CD4-positive, alpha-beta T cell treated with Interleukin-21 for 1 hour (primary cell): ENCODE measurements at places on chromosomes 12 and 14.

GRCh38 chr12:1935242-1935641, 16.8 kb upstream of the CACNA2D4 start:
- DNase-seq = no peak

DNA sequence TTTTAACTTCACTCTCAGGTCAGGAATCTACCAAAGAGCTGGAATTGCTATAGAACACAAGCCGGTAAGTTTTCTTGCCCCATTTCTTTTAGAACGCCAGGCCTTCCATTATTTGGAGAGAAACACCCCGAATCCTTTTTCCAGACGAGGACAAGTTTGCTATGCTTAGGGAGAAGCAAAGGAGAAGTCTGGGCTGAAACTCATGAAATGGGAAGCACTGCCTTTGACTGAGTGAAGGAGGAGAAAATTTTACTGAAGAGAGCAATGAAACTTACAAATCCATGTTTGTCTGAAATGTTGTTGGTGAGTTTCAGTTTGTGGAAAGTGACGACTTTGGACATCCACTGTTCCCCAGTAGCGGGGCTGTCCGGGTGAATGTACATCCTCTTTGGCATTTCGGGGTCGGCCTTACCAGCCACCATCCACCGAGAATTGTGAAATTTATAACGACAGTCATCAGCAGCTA, 3.3 kb downstream of the TBX3 start:
- DNase-seq = no peak

DNA sequence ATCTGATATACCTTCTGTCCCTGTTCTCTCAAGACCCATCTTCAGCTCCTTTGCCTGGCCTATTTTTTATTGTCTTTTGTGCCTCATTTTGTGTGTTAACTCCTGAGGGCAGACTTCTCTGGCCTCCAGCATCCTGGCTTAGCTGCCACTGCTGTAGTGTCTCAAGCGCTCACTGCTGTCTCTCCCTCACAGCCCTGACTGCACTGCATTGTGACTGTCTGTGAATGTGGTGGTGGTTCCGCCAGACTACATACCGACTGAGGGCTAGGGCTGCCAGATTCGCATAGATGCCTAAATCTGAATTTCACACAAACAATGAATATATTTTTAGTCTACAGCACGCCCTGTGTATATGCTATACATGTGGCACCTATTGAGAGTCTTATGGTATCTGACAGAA, 1088.9 kb upstream of the TMEM132C start:
- DNase-seq = no peak

DNA sequence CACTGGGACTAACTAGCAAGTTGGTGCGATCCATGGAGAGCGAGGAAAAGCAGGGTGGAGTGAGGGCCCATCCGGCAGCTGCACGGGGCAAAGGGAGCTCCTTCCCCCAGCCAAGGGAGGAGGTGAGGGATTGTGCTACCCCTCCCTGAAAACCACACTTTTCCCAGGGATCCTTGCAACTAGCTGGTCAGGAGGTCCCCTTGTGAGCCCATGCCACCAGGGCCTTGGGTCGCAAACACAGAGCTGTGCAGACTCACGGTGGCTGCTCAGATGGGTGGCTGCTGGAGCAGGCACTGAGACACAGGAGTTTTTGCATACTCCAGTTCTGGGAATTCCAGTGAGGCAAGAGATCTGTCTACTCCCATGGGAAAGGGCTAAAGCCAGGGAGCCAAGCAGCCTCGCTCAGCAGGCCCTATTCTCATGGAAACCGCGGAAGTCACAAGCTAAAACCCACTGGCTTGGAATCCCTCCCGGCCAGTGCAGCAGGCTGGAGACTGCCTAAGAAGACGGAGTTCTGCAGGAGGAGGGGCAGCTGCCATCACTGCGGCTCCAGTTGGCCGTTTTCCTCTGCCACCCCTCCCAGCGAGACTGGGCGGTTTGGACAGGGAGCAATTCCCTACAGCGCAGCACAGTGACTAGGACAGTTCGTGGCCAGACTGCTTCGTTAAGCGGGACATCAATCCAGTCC, 10.9 kb upstream of the ZNF705A start:
- DNase-seq = no peak

GRCh38 chr12:57803319-57803893, 15.1 kb downstream of the AVIL start:
- peak; percentile 34 for DNase-seq

DNA sequence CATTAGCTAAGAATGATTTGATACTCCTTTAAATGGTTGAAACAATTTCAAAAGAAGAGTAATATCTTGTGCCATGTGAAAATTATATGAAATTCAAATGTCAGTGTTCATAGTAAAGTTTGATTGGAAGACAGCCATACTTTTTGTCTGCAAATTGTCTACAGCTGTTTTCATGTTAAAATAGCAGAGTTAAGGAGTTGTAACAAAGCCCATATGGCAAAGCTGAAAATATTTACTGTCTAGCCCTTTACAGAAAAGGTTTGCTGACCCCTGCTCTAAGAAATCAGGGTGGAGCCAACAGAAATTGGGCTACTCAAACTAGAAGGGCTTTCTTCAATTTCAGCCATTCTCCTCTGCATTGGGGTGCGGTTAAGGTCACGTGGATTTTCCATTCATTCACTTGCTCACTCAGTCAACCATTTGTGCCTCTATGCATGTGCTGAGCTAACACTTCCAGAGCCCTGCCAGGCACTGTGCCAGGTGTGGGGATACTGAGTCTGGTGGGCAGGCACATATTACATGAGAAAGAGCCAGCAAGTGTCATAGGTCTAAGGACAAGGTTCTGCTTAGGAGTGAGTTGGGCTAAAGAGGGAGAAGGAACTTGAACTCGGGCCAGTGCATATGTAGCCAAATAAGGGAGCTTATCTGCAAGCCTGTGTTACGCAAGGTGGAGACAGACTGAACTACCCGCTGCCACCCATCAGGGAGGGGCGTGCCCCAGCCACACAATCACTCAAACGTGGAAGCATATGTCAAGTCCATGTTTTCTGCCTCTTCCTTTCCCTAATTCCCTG, 139.8 kb upstream of the NOS1 start:
- DNase-seq = no peak

DNA sequence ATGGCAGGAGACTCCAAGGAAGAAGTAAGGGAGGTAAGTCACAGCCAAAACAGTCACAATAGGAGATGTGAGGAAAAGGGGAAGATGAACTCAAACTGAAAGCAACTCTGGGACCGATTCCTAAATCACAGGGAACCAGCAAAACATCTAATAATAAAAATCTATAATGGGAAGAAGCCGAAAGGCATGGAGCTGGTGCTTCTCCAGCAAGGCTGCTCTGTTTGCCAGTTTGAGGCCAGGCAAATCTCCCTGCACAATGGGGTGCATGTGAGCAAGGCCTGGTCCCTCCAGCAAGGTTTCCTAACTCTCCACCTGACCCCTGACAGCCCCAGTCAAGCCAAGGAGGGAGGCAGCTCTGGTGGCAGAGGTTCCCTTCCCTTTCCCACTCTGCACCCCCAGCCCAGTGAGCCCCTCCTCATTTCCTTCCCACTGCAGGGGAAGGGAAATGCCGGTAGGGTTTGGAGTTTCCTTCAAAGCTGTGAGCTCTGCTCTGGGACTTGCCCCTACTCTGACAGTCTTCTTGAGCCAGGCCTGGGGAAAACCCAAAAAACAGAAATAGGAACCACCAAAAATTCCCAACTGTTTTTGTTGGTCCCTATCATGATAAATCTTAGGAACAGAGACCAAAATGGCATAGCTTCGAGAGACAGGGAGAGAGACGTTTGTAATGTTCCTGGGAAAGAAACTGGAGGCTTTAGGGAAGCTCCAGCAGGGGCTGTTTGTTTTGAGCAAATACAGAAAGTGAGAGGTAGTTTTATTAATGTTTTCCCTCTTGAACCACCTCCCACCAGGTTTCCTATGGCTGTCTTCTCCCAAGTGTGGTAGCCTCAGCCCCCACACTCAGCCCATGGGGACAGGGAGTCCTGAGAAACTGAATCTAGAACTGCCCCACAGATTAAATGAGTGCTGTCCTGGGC, 34.6 kb downstream of the FMNL3 start:
- no peak for DNase-seq

DNA sequence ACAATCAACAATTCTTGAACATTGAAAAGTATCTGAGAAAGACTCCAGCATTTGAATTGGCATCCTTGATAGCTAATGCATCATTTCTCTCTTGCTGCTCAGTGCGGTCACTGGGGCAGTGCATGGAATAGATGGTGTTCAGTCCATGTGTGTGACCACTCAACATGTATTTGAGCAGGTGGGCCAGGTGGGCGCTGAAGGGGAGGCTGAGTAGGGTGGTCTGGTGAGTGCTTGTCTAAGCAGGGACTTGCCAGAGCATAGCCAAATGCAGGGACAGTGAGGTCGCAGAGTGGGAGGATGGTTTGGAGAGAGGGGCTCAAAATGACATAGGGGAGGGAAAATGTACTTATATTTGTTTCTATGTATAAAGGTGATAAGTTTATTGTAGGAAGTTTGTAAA, 409.0 kb downstream of the TMEM121 start:
- no peak for DNase-seq

- no peak for DNase-seq
These were observed 465.0 kb upstream of the ATP2B1 start for GRCh38 chr12:90173499-90174197.

DNA sequence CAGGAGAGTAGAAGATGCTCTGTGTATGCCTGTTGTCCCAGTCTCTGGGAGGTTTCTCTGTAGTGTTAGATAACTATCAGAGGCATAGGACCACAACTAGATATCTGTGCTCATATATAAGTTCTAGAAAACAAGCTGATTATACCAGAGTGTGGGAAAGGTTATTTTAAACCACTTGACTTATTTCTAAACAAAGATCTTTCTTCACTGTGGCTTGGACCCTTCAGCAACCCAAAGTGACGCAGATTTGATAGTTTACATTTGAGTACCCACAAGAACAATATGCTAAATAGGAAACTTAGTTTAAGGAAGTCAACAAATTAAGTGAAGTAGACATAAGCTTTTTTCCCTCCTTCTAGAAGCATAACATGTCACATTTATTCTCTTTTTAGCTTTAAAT, 41.3 kb downstream of the RIC8B start:
- DNase-seq = no peak

- DNase-seq = peak; percentile 55
These were observed 96.1 kb downstream of the PLXNC1 start for GRCh38 chr12:94244165-94245133.

DNA sequence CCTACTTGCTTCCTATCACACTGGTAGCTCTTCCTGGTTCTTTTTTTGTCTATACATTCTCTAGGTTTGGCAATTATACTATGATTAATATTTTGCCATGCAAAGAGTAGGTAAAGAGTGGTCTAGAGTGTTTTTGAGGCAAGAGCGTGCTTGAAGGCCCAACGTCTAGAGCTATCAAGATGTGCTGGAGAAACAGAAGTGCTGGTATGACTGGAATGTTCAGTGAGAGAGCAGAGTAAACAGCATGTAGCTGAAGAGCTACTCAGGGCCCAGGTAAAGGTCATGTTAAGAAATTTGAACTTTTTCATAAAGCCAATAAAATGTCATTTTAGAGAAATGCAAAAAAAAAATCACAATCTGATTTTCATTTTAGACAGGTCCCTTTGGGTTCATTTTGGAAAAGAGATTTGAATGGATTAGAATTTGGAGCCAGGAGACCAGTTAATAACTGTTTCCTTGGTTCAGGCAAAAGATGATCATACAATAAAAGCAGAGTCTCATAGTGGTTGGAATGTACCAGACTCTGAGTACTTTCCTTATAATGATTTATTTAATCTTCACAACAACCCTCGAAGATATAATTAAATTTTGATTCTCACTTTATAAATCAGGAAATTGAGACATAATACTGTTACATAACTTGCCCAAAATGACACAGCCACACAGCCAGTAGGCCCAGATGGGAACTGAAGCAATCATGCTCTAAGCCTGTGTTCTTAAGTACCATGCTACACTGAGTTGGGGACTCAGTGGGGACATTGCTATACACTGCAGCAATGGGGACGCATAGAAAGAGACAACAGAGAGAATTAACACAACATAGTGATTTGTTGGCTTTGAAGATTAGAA, 350.1 kb downstream of the NELL2 start:
- DNase-seq = no peak

DNA sequence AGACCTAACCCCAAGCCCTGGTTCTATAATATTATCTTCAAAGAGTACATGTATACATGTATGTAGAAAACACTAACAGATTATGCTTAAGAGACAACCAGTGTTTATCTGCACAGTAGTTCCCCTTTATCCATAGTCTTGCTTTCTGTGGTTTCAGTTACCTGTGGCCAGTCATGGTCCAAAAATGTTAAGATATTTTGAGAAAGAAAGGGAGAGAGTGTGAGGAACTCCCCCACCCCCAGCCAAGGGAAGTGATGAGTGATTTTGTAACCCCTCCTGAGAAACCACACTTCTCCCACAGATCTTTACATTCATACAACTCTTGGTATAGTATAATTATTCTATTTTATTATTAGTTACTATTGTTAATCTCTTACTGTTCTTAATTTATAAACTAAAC, 77.3 kb upstream of the CNTN1 start:
- DNase-seq = no peak

GRCh38 chr14:29216268-29217232, 450.0 kb downstream of the FOXG1 start:
- no peak for DNase-seq

DNA sequence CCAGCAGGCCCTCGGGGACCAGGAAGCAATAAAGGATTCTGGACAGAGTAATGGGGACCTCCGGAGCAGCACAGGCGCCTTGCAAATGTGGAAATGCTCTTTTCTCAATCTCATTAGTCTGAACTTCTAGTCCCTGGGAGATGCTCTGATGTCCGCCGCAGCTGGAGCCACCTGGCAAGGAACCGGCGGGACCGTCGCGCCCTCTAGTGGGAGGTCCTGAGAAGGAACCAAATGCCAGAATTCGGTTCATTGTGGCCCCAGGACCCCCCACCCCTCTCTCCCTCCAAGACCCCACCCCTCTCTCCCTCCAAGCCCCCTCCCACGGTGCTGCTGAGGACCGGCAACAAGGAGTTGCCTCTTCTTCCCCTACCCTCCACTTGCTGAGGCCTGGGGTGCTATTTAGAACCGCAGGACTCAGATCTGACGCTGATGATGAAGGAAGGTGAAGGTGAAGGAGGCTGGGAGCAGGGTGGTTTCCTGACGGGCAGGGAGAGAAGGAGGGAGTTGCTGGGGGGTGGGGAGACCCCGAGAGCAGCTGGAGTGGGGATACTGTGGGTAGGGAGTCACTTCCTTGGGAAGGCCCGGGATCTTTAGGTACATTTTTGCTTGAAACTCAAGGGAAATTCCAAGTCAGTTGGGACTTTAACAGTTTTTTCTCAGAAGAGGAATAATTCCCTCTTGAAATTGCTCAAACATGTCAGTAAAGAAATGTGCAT, 42.5 kb downstream of the SMIM41 start:
- DNase-seq = peak; percentile 60

GRCh38 chr14:90299408-90299807, 32.3 kb downstream of the NRDE2 start:
- no peak for DNase-seq
